Activated CD4-positive, alpha-beta T cell treated with anti-CD3 and anti-CD28 coated beads, Interleukin-2, amount 10 ng/mL, durations not matched to agents 7 days and 5 days (primary cell): ENCODE measurements at places on chromosomes 1 and 21.

DNA sequence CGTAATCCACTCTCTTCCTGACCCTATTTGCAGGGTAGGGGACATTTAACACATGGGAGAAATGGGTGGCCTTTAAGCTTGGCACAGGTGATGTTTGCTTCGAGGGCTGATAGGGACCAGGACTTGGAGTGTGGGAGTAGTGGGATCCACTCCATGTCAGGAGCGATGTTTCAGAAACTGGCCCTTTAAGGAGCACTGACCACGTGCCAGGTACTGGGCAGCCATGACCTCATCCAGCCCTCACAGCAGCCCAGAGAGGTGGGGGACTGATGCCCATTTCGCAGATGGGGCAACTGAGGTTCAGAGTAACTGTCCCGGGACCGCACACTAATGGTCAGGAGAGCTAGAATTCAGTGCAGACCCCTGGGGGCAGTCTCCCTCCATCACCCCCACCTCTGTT lies 11.4 kb downstream of the PADI3 start:
- DNase-seq, result no peak

GRCh38 chr21:28068455-28069358 lies 924.0 kb downstream of the LTN1 start:
- DNase-seq, result no peak

DNA sequence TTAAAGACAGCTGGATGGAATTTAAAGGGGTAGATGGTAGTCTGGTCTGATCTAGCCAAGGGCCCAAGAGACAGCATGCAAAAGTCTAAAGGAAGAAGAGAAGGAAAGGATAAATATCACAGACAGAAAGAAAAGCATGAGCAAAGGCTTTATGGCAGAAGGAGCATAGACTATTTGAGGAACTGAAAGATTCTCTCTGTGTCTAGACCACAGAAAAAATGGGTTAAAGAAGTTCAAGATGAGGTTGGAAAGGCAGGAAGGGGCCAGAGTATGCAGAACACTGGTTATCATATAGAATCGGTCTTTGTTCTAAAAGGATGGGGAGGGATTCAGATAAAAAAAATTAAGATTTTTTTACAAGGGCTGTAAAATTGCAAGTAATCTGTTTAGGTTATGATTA lies 136.8 kb upstream of the SGIP1 start:
- DNase-seq, result no peak

- DNase-seq, result no peak
Measured at GRCh38 chr1:201383647-201384405, 6.3 kb upstream of the TNNT2 start.

DNA sequence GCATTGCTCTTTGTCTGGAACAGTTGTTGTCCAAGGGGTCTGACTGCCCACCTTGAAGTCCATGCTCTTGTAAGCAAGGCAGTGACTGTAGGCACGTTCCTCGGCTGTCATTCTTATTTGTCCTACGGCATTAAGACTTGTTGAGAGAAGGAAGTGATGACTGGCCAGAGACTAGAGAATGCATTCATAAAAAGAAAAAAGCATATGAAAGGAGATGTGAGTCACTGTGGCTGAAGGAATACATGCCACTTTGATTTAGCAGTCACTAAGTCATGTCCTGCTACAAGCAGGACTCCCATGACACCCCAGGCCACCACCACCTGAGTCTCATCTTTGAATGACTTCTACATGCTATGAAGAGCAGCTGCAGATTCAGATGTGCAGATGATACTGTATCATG lies 50.5 kb downstream of the CNN3 start:
- no peak for DNase-seq

DNA sequence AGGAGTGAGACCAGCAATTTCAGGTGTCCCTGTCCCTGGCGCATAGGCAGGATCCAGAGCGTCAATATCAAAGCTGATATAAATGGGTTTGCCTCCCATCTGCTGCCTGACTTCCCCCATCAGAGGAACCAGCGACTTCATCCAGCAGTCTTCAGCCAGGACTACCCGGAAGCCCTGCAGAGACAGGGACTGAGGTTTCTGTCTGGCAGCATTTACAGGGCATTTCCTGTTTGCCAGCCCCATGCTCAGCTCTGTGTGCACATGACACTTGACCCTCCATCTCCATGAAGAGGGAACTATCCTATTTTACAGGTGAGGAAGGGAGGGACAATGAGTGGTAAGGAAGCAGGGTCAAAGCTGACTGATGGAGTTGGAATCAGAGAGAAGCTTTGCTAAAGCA lies 7.2 kb downstream of the AGMAT start:
- DNase-seq, result peak; percentile 10

- no peak for DNase-seq
Measured at GRCh38 chr21:30083225-30083945, 83.2 kb downstream of the CLDN17 start.

DNA sequence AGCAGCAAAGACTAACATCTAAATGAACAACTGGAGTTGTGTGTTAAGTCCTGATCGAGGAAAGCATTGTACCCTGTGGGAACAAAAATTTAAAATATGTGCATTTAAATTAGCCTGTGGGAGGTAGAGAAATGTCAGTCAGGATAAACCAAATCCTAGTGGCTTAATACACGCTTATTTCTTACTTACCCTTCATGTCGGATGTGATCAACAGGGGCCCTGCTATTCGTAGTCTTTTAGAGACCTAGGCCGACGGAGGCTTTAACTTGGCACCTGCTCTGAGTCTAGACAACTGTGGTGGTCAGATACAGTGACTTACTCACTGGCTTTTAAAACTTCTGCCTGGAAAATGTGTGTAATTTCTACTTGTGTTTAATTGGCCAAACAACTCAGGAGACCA lies 10.2 kb downstream of the GSTM3 start:
- DNase-seq, result no peak

DNA sequence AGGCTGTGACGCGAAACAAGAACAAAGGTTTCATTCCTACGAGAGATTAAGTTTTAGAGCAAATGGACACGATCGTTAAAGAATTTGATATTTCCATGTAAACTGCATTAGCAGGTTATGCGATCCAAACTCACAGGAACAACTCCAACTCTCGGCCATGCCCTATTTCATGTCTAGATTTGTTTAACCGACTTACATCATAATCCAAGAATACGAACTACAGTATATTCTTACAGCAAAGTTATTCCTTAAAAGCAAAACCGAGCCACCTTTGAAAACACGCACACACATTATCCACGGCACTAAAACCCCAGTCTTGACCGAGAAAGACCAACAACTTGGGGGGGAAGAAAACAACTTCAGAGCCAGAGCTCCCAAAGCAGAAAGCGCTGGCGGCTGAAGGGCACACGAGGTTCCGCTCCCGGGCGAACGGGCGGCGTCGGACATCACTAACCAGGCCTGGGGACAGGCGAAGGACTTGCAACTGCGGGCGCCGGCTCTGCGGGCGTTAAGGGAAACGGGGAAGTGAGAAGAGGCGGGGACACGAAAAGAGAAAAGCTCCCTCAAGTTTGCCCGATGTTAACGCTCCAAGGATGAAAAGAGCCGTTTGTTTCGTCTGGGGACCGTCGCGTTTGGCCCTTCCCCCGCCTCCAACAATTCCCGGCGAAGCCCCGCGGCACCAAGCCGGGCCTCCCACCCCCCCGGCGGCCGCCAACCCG lies 690 bp downstream of the B3GALNT2 start:
- peak; percentile 47 for DNase-seq

- no peak for DNase-seq
Measured at GRCh38 chr1:172340520-172340919, 80.0 kb upstream of the C1orf105 start.
